Stimulated activated CD8-positive, alpha-beta memory T cell treated with anti-CD3 and anti-CD28 coated beads, Interleukin-4, amount 100 ng/mL, for 1 hour (primary cell): ENCODE measurements at places on chromosomes 11 and 22.

DNA sequence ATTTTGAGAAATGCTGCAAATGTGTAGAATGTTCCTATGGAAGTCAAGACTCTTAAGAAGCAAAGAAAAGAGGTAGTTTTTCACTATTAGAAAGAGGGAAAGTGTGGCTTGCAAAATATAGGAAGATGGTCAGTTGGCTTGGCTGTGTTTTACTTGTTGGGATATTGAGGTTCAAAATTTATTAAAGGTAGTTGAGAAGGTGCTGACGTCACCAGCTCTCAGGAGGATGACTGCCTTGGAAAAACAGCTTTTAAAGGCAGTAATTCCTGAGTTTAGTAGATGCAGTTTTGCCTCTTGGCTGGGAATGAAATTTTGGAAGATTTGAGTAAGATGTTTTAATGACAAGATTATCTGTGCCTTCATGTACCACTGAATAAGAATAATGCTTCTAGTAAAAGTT lies 336 bp downstream of the OR4D9 start:
- DNase-seq = no peak

GRCh38 chr11:66636411-66636810 lies 2.1 kb upstream of the RBM4 start:
- no peak for DNase-seq

DNA sequence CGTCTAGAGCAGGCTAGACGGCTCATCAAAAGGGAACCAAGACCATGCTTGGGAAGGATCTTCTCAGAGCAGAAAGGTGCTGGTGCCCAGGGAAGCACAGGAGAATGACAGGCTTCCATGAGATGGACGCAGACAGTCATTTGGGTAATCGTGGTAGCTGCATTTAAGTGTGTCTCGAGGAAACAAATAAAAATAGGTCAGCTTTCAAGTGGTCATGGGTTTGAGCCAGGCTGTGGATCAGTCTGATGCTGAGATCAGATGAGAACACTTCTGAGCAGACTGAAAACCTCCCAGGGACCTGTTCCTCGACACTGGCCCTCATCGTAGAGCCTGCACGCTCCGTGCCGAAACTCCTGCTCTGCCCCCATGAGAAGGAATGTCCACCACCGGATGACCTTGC lies 4.7 kb downstream of the CARS1 start:
- no peak for DNase-seq

DNA sequence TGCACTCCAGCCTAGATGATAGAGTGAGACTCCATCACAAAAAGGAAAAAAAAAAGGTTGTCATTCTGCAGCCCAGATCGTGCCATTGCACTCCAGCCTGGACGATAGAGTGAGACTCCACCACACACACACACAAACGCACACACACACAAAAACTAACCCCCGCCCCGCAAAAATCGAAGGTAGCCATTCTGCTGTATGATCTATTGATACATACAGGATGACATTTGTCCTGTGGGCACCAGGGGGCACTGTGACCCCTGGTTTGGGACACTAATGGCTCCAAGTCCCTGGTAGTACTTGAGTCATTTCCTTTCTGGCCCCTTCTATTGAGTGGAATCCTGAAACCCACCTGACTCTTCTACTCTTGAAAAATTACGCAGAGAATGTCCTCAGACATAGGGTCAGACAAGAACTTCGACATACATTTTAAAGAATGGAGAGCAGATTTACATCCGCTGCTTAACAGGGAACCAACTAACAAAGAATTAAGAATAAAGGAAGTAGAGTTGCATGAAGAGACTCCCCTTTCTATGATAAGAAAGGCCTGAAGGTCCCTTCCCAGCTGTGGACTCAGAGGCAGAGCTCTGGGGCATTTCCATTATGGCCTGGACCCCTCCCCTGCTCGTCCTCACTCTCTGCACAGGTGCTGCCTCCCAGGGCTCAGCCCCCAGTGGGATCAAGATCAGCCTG lies 35.0 kb upstream of the PRAME start:
- peak; percentile 13 for DNase-seq

DNA sequence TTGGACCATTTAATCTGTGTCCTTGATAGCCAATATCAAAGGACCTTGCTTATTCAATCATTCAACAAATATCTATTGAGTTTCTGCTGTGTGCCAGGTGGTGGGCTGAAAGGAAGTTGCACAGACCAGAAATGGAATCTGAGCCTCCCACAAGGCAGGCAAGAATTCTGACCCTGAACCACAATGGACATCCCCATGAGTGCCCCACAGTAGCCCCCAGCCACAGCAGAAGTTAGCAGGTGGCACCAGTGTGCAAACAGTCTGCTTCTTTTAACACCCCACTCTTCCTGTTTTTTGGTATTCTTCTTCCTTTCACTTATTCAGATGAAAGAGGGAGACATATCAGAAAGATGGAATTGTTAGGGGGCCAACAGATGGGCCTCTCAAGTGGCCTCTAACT lies 12.2 kb upstream of the SERPING1 start:
- no peak for DNase-seq
